GOT3 (cell line): ENCODE measurements at places on chromosomes 5 and 9.

- no peak for DNase-seq
Measured at GRCh38 chr9:5326893-5327548, 12.7 kb downstream of the RLN1 start.

GRCh38 chr5:137802282-137803210 lies 48.4 kb upstream of the HNRNPA0 start:
- DNase-seq: no peak

DNA sequence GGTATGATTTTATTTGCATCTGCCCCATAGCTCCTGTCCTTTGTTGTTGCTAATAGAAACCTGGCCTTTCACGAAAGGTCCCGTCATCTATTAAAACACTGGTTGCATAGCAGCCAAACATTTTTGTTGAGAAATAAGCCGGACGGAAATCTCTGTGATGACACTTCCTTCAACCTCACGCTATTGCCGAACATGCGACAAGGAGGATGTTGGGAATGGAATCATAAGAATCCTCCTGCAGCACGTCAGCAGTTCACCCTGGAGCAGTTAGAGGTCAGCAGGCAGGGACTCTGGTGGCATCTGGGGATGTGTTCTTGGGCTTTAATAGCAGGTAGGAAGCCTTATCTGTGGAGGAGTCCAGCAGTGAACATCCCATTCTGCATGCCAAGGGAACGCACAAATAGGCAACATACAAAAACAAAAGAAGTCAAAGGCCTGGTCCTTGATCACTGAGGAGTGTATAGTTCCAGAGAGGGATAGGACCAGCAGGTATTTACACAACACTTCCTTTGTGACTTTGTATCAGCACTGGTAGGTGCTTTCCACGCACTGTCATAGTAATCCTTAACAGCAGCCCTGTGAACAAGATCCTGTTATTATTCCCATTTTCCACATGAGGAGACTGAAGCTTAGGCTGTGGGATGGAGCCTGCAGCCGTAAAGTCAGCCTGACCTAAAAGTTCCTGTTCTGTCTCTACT lies 33.4 kb downstream of the ARHGAP26 start:
- no peak for DNase-seq

- DNase-seq: no peak
Measured at GRCh38 chr5:107743373-107744000, 72.8 kb upstream of the EFNA5 start.

DNA sequence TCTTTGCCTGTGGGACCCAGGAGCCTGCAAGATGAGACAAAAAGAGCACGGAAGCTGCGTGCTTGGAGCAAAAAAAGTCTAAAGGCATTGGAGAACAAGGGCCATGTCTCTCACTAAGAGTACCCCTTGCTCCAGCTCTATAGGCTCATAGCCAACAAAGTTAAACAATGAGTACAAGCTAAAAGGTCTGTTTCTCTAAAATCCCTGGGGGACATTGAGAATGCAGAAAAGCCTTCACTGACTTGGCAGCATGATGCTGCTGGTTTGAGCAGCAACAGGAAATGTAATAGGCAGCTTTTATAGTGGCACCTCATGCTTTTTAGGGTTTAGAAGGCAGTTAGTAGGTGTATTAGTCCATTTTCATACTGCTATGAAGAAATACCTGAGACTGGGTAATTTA lies 287.5 kb downstream of the SMARCA2 start:
- DNase-seq: no peak

GRCh38 chr9:137354845-137355760 lies 53.0 kb upstream of the NRARP start:
- DNase-seq: no peak

- DNase-seq: no peak
Measured at GRCh38 chr5:61299261-61299681, 32.8 kb upstream of the ZSWIM6 start.
